ENCODE measurements at places on chromosomes 13 and 19.

GRCh38 chr13:42041684-42042035 is 6.8 kb upstream of the DGKH start:
- no peak for DNase-seq

- no peak for DNase-seq
Observed at GRCh38 chr13:35131471-35131870, 189.4 kb downstream of the NBEA start.

DNA sequence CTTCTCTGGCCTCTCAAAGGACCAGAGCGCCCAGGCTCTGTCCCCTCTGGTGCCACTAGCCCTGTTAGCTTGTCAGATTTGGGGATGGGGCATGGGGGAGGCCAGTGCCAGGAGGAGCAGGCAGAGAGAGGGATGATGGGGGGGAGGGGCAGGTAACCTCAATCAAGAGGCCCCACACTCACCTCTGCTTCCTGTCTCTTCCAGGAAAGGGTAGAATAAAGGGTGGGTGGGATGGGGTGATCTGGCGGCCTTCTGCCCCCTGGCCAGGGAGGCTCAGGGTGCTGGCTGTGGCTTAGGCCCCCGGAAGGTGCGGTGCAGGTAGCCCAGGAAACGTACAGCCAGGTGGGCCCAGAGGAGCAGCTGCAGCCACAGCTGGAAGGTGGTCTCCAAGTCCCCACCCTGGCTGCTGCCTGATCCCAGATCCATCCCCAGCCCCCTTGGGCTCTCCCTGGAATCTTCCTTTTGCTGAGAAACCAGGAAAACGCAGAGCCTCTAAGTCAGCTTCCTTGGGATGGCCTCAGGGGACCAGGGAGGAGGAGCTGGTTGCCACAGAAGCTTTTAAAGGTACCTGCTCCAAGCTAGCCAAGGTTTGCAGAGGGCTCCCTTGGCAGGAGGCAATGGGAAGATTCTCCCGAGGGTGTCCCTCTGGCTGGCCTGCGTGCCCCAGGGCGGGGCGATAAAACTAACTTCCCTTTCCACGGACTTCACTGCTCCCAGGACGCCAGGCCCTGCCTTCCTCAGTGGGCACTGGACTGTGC is 5.3 kb downstream of the PRKACA start:
- DNase-seq: no peak

DNA sequence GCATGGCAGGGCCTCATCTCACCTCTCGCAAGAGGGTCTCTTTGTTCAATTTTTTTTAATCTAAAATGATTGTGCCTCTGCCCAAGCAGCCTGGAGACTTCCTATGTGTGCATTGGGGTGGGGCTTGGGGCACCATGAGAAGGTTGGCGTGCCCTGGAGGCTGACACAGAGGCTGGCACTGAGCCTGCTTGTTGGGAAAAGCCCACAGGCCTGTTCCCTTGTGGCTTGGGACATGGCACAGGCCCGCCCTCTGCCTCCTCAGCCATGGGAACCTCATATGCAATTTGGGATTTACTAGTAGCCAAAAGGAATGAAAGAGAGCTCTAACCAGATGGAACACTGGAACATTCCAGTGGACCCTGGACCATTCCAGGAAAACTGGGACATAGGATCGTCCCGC is 8.0 kb downstream of the FXYD3 start:
- no peak for DNase-seq

DNA sequence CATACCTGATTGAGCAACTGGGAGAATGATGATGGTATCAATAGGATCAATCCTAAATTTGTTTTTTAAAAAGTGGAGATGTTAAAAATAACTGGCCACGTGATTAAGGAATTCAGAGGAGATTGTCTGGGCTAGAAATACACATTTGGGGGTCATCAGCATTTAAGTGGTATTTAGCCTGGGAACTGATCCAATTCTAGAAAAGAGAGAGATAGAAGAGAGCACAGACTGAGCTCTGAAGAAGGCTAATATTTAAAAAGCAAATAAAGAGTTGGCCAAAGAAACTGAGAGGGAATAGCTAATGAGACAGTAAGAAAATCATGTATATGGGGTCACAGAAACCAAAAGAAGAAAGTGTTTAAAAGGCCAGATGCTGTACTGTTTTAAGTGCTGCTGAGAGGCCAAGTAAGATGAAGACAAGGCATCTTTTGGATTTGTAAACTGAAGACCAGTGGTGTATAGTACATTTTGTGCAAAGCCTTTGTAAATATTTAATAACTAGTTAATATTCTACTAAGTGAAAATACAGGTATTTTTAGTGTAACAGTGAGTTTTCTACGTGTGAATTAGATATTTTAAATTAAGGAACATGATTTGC is 40.2 kb downstream of the UBL3 start:
- DNase-seq: no peak

- DNase-seq: peak; percentile 44
Observed at GRCh38 chr19:18496167-18496979, 25.5 kb downstream of the ELL start.

- DNase-seq: no peak
Observed at GRCh38 chr19:13860679-13861391, 16.1 kb upstream of the NANOS3 start.

- DNase-seq: no peak
Observed at GRCh38 chr13:63696055-63696454, 2280.4 kb upstream of the PCDH20 start.

DNA sequence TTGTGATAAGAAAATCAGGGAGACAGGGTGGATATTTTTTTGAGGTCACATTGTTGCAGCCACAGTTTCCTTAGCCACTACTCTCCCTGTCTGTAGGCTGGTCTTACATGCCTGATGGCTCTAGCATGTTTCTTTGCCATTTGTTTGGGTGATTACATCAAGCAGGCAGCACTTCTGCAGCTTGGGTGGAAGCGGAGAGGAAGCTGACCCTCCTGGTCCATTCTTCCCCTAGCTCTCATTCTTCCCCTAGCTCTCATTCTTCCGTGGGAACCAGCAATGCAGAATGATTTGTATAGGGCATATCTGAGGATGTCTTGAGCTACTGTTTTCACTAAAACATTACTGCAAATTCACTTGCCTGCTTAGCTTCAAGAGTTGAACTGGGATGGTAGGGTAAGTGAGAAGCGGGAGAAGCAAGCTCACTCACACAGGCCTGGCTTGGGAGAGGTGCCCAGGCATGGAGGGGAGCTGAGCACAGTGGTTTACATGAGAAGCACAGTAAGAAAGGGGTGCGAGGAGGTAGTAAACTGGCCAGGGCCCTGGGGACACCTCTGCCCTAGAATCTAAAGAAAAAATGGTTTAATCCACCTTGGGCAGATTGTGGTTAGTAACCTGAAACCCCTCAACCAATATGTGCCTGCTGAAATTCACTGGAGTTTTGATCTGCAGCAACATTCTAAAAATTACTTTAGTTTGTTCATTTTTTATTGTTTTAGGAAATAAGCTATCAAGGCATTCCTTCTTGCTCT is 538.9 kb downstream of the RFC3 start:
- no peak for DNase-seq

- no peak for DNase-seq
Observed at GRCh38 chr19:32662186-32662585, 12.8 kb downstream of the ANKRD27 start.

DNA sequence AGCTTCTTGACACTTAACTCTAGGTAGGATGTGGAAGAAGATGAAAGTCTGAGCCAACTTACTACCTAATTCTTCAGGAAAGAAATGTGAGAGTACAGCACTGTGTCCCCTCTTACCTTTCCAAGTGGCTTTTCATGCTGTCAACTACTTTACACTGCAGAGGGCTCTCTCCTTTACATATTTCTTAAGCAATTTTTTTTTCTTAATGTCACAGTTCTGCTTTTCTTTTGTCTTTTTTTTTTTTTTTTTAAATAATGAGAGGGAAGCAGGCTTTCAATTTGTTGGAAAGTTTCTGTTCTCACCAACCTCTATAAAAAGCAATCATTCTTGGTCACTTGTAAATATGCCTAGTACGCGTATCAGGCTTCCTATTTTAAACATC is 212.7 kb upstream of the MIR17HG start:
- DNase-seq: no peak

DNA sequence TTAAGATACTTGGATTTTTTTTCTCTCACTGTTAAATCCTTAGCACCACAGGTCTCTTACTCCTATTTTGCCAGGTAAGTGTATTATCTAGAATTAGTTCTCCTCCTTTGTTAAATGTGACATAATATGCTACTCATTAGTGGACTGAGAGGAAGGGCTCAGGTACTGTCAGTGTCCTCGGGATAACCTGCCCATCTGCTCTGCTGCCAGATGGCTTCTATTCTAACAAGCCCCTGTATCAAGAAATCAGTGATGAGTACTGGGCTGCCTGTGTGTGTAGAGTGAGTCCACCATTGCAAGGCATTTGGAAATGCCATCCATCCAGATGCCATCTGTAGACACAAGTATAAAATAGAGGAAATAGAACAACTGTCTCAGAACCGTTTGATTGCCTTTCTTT is 209.6 kb downstream of the ATP8A2 start:
- no peak for DNase-seq

DNA sequence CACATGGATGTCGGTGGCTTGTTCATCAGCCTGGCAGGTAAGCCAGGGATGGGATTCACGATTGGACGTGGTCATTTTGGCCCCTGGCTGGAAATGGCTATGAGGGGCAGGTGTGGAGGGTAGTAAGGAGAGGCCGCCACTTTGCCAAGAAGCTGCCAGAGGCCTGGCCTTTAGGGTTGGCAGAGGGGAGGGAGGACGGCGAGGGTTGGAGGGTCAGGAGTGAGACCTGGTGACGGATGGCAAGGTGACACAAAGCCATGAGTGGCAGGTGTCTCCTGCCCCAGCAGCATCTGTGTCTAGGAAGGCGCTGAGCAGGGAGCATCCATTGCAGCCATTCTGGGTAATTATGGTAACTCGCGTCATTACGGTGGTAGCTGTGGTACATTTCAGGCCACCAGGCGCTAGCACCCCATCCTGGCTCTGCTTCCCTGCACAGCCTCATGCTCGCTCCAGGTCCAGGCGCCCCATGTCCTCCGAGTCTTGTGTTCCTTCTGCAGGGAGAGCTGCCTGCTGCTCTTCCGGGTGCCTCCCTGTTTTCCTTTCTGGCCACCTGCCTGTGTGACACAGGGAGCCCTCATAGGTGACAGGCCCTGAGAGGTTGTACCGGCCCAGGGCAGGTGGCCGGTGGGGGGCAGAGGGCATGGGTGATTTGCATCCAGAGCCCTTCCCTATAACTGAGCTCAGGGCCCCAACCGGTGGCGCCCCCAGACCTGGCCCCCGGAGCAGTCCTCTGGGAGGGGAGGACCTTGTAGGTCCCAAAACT is 4.2 kb downstream of the SSBP4 start:
- DNase-seq: no peak

DNA sequence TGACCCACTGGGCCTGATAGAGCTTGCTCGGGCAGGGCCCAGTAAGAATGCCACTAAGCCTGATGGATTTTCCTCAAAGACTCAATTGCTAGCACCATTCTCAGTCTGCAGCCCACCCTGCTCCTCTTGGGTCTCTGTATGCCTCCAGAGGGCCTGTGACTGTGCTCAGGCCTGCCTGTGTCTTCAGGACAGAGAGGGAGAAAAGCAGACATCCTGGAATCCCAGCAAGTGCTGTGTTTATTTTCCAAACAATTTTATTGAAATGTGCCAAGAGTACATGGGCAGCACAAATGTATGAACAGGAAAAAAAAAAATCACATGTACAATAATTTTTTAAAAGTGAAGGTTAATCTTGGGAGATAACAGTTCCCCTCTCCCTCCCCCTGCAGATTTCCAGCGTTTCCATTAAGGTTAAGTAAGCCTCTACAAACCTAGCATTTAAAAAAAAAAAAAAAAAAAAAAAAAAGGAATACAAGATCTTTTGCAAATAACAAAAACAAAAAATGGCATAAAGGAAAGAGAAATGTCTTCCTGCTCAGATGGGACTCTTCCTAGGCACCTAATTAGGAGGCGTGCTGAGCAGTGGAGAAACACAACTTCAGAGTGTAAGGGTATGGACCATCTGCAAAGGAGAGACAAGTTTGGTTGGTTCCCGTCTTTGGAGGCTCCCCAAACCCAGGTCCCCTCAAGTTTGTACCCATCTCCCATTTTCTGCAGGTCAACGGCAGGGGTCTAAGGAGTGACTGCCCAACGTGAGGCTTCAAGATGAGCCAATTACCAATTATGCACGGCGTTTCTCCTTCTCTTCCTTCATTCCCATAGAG is 4.8 kb upstream of the ECH1 start:
- DNase-seq: no peak

- no peak for DNase-seq
Observed at GRCh38 chr19:2048104-2048958, 2.7 kb downstream of the MKNK2 start.

- no peak for DNase-seq
Observed at GRCh38 chr19:10551698-10552301, 8.1 kb downstream of the ATG4D start.

GRCh38 chr19:45863840-45864628 is at the start of gene FOXA3:
Gene FOXA3, plus strand, starts transcription at chr19:45864326. Its CDS starts 131 bp downstream, at chr19:45864457.
- DNase-seq: peak; percentile 30

DNA sequence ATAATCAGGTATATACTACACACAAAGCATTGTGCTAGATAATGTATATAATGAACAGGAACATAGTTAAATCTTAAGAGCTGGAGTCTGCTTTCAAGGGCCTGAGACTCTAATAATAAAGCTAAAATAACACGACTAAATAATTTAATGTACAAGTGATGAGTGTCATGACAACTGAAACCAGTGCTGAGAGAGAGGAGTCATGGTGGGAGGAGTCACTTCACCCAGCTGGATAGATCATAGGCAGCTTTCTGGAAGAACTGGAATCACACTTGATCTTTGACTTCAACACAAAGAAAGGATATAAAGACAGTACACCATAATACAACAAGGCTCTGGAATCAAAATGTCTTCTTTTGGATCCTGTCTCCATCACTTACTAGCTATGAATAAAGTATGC is 7.1 kb downstream of the RBM26 start:
- DNase-seq: no peak

All from activated gamma-delta T cell treated with anti-CD3 and anti-CD28 coated beads, Interleukin-2, amount 50 U/mL, for 16 hours (primary cell).